CD4-positive, alpha-beta T cell treated with Interleukin-1 beta for 1 hour (primary cell): ENCODE measurements at places on chromosomes 12 and 14.
A peak's percentile ranks its signal among the peaks of the same experiment; 100 is the strongest.

DNA sequence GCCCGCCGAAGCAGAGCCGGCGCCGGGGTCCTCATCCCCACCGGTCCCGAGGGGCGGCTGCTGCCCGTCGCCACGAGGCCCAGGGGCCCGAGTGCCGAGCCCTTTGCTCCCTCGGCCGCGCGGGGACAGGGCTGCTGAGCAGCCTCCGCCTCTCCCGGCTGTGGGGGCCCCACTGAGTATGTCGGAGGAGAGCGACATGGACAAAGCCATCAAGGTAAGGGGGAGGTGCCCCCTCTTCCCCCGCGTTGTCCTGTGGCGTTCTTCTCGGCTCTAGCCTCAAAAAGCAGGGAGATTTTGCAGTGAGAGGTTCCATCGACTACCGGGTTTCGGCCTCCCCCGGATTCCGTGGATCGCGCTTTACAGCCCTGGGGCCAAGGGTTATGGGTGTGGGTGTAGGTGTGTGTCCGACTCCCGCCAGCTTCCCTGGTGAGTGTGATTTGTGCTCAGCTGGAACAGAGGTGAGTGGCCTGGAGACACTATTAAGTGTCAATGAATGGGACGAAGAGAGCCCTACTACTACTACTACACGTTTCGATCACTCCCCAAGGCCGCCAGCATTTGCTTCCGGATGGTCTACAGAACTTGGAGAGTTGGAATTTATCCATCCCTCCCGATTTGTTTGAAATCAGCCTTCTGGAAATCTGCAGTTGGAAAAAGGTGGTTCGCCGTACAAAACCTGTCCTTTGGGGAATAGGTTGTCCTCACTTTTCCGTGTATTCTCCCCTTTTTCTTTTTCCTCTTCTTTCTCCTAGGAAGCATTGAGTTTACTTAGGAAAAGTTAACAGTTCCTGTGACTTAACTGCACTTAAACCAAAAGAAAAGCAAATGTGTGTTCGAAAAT lies 748 bp downstream of the MAPKAPK5 start:
- DNase-seq, result peak; percentile 37

- peak; percentile 49 for DNase-seq
Observed at GRCh38 chr12:94603434-94604365, 46.7 kb downstream of the TMCC3 start.

GRCh38 chr14:103284574-103285467 lies 49.2 kb upstream of the EIF5 start:
- no peak for DNase-seq

GRCh38 chr12:118682656-118683055 lies 298.7 kb upstream of the SRRM4 start:
- no peak for DNase-seq

GRCh38 chr14:100348784-100349685 lies 25.9 kb downstream of the SLC25A47 start:
- no peak for DNase-seq

GRCh38 chr14:63245893-63246292 lies 41.6 kb downstream of the RHOJ start:
- DNase-seq, result no peak

DNA sequence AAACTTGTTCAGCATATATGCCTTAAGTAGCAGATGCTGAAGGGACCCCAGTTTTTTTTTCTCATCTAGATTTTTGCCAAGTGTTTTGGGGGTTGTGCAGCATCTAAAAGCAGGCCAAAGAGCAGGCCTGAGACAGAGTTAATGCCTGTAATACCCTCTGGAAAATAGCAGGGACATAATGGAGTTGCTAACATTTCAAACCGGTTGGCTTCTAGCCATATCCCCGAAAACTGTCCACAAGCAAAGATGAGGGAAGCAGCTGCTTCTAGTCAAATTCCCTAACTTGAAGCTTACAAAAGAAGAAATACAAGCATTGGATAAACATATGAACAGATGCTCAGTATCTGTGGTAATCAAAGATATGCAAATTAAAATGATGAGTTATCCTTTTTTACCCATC lies 52.1 kb upstream of the AEBP2 start:
- DNase-seq, result no peak

GRCh38 chr12:83823386-83824045 lies 1089.1 kb downstream of the SLC6A15 start:
- DNase-seq, result peak; percentile 6

DNA sequence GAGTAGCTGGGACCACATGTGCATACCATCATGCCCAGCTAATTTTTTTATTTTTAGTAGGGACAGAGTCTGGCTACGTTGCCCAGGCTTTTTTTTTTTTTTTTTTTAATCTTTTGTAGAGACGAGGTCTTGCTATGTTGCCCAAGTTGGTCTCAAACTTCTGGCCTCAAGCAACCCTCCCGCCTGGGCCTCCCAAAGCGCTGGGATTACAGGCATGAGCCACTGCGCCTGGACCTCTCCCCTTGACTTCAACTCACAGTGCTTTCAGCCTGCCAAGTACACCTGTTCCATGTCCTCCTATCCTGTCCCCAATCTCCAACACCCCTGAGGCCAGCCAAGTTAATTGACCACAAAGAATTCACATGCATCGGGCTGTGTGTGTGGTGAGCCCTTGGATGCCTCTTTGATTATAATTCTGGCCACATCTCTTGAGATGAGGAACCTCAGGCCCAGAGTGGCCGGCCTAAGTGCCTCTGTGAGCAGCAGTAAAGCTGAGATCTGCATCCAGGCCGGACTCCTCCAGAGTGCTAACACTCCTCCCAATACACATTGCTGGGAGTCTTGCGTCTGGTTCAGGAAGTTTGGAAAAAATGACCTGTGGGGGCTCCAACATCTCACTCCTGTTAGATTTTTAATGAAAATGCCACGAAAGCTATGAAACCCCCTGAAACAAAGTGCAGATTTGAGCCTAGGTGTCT lies 6.8 kb downstream of the RAB35 start:
- DNase-seq, result no peak

DNA sequence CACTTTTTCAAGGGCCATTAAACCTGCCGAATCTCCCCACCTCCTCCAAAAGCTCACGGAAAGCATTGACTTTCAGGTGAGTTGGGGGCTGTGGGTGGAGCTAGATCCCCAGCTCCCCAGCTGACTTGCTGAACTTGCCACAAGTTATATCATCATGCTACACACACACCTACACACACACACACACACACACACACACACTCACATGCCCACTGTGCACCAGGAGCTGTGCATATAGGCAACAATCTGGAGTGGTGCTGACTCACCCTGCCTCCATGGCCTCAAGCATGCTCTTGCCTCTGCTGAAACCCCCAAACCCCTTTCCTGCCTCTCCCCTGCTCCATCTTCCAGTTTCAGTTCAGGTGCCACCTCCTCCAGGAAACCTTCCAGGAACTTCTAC lies 26.1 kb downstream of the SERPINA3 start:
- no peak for DNase-seq

- DNase-seq, result no peak
Observed at GRCh38 chr12:79407671-79408622, 282.8 kb downstream of the PAWR start.

- DNase-seq, result no peak
Observed at GRCh38 chr14:88562532-88562830, 356 bp upstream of the ZC3H14 start.

DNA sequence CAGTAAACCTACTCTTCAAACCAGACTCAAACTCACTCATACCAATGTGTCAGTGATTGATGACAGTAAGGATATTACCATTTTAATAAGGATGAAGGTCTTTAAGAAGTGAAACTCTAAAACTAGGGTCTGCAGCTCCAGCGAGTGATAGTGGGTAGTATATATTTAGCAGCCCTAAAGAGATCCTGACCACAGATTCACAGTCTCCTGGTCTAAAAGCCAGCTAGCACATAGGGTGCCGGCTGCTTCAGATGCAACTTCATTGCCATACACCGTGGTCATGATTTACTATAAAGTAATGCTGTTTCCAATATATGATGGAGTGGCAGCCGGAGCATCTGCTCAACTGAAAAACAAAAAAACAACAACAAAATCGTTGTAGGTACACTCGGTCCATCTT lies 99.6 kb upstream of the MDM1 start:
- no peak for DNase-seq

- DNase-seq, result no peak
Observed at GRCh38 chr14:74940956-74941565, 14.3 kb downstream of the PGF start.

GRCh38 chr12:24175284-24175683 lies 225.8 kb upstream of the SOX5 start:
- DNase-seq, result no peak

DNA sequence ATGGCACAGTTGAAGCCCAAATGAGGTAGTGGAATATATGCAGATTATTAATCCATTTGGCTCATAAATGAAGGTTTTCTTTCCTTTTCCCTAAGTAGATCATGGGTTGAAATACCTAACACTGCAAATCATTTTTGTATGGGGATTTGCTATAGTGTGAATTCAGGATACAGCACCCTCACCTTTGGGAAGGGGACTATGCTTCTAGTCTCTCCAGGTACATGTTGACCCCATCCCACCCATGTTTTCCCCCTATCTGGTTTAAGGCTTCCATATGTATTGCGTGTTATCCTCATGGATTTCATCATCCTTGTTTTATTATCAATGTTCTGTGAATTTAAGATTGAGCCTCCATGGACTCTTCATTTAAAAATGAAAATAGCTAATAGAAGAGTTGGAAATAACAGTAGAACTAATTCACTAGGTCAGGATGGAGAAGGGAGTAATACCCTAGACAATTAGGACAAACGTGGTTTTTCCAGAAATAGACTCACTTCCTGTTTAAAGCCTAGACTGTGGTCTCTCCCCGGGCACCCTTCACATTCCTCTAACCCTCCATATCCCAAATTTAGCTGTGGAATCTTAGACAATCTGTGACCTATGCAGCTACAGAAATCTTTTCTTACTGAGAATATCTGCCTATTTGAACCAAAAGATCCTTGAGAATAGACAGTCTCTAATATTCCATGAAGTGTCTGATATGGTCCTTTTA lies 56.5 kb downstream of the DAD1 start:
- no peak for DNase-seq

DNA sequence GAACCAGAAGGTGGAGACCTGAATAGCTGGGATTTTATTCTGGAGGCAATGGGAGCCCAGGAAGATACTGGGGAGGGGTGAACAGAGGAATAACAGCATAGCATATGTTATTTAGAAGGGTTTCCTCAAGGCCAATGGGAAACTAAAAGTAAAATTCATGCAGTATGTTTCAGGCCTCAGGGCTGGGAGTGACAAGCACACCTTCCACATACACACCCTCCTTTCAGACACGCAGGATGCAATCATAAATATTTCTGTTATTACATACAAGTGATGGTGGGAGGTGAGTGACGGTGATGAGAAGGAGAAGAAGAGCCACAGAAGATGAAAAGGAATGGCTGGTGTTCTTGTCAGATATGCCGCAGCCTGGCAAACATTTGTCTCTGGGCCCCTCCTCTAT lies 106.1 kb upstream of the FLRT2 start:
- no peak for DNase-seq

DNA sequence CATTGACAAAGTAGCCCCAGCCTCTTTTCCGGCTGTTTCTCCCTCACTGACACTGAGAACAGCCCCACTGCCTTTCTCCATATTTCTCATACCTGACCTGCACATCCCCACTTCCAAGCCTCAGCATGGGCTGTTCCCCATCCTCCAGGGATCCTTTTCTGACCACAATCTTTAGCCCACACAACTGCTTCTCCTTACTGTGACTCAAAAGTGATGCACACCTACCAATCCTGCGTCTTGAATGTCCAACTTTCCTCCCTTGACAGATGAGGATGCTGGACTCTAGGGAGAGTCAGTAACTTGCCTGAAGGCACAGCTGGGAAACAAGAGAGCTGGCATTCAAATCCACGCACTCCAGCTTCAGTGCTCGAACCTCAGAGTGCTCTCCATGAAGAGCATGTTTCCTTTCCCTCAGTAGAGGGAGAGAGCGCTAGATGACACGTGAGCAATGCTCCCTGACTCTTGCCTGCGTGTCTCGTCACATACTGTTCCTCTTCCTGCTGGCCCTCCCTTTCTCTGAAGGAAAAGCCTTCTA lies 75.6 kb downstream of the NTF3 start:
- no peak for DNase-seq
